H9 (cell line): ENCODE measurements at places on chromosomes 4 and X. TPM values are rescaled to one million over a fixed set of nuclear protein-coding genes. Genes with fewer than 3 reads are reported as not detected.

PDGFRA gene
- 6.6 and 6.8 TPM in 2 replicates for total RNA-seq

DNA sequence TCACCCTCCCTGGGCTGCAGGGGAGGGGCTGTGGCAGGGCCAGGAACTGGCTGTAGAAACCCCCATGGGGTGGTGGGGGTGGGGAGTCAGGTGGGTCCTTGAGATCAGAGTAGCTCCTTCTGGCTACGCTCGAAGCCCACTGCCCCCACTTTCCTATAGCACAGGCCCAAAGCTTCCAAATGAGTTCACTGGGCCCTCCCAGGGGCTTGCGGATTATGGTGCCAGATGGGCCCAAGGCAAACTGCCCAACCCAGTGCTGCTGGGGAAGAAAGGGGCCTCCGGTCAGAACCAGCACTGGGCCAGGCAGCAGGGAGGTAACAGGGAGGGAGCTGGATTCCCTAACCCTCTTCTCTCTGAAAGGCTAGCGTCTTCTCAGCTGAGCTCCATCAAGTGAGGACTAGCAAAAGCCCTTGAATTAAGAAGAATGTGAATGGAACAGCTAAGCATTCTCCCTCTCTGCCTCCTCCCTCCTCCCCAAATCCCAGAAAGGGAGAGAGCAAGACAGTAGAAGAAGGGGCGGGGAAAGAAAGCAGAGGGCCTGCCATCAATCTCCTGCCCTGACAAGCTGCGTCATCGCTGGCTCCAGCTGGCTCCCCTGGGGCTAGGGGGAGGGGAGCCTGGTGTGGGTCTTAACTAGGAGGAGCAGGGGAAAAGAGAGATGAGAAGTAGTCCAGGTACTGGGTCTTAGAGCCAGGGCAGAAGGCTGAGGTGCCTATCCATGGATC, 34.7 kb downstream of the FRMPD3 start:
- H3K27me3 ChIP-seq, result no peaks in the 10 kb centered on the region
- H3K27ac ChIP-seq, result no peak overlapping the region
- H3K4me3 ChIP-seq, result no peak overlapping the region
- H3K4me1 ChIP-seq, result no peaks in the 10 kb centered on the region; the same call in 1 of the 2 replicates

DNA sequence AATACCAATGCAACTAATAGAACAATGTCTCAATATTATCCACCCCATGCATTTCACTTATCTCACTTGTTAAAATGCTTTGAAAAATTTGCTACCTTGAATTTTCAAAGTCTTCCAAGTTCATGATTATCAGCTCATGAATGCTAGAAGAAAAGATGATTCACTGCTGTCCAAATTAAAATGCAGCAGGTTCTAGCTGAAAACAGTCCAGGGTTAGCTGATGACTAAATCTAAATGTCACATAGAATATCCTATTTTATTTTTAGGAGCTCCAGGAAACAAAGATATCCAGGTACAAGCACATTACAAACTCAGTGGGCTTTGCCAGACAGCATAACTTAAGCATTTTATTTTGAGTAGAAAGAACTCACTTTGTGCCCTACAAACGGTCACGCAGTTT, 38.0 kb upstream of the SPARCL1 start:
- no peaks in the 10 kb centered on the region for H3K27me3 ChIP-seq
- DNase-seq, result no peak
- no peaks in the 10 kb centered on the region; the same call in 1 of the 2 replicates for H3K4me1 ChIP-seq
- H3K27ac ChIP-seq, result no peak overlapping the region
- H3K4me3 ChIP-seq, result no peak overlapping the region
- H3K36me3 ChIP-seq, result no peaks in the 10 kb centered on the region

TMPRSS11B gene
- total RNA-seq, result not detected in 2 replicates

DNA sequence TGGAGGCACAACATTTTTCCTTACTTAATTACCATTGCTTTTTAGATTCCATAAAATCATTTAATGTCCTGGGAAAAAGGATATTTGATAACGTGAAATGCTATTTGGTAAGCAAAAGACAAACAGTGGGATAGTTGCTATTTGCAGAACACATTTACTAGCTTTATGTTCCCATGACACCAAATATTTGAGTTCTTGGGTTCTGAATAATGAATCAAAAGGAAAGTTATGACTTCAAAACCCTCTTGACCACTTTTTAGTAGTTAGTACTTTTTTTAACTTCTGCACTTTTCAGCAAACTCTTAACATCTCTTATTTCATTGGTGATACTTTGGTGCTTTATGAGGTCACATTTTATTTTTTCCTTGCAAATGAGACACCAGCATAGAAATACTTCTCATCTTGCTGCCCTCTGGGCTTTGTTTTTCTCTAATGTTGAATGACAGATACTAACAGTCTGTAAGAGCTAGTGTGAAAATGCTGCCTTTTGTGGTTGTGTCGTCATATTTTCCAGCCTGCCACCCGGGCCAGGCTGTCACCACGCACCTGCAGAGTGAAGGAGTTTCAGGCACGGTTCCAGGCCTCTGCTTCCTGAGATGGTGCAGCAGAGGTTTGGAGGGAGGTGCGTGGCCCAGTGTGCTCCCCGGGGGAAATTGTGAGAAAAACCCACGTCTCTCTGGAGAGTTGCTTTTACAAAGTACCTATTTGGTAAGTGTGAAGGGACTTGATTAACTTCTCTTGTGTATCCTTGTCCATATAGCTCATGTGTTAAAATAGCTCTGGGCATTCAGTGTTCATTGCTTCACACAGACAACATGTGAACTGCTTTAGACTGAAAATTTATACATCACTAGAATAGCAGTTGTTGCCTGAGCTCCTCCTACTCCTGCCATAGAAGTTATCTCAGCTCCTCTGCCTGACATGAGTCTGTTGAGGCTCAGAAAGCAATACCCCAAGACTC, 34.7 kb downstream of the MSL3 start:
- no peaks in the 10 kb centered on the region; the same call in 1 of the 2 replicates for H3K4me1 ChIP-seq
- H3K27ac ChIP-seq, result no peak overlapping the region
- no peak for DNase-seq
- no peak overlapping the region for H3K4me3 ChIP-seq
- H3K27me3 ChIP-seq, result no peaks in the 10 kb centered on the region
- H3K36me3 ChIP-seq, result no peaks in the 10 kb centered on the region

GNRHR gene
- total RNA-seq, result not detected in 2 replicates

GRCh38 chr4:73945674-73946449, 36.0 kb downstream of the PF4 start:
- H3K36me3 ChIP-seq, result no peaks in the 10 kb centered on the region
- H3K4me1 ChIP-seq, result peaks cover 2% of the 10 kb centered on the region; the same call in 1 of the 2 replicates
- no peak for DNase-seq
- no peak overlapping the region for H3K27ac ChIP-seq
- no peak overlapping the region for H3K4me3 ChIP-seq

DNA sequence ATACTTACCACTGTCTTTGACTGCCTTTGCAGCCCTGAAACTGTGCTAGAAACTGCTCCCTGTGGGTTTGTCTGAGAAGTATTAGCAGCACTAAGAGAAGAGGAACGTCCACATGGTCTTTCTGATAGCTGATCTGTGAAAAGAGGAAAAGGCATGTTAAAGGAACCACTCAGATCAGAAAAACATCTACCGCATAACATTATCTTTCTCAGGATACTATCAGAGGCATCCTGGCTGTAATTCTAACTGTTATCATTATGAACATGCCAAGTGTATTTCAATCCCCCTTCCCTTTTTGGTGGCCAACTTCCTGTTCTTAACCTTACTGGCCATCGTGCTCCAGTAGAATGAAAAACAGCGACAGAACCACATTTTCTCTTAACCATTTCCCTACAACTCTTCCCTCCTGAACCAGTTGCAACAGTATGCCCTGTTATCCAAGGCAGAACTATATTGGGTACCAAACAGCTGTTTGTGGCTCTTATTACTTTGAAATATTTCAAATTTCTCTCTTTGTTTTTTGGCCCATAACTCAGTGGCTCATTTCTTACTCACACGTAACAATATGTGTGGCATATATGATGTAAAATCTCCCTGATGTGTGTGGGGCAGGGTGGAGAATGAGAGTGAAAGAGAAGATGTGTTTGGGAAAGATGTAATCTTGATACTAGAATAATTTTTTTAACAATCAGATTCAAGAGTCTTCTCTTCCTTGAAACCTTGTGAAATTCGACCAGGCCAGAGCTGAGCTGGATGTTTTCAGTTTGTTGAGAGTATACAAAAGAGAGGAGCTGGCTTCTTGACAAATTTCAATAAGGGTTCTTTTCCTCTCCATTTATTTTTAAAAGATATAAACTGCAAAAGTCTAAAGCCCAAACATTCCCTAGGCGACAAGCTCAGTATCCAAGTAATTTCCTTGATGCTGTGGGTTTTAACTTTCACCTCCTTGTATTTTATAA, 35.2 kb downstream of the ARHGEF6 start:
- DNase-seq, result no peak
- H3K4me1 ChIP-seq, result no peaks in the 10 kb centered on the region
- no peak overlapping the region for H3K27ac ChIP-seq
- H3K4me3 ChIP-seq, result no peak overlapping the region
